Thoracic aorta (tissue), 2 donors: ENCODE measurements at places on chromosomes 7 and 10. TPM values are rescaled to one million over a fixed set of nuclear protein-coding genes. Genes with fewer than 3 reads are reported as not detected.

Gene BTRC
- 8.4 TPM for total RNA-seq

Gene NFE2L3
- total RNA-seq, result 2.8 TPM

- DNase-seq, result no peak
Observed at GRCh38 chr10:98272245-98272644, 4.3 kb upstream of the LOXL4 start.

DNA sequence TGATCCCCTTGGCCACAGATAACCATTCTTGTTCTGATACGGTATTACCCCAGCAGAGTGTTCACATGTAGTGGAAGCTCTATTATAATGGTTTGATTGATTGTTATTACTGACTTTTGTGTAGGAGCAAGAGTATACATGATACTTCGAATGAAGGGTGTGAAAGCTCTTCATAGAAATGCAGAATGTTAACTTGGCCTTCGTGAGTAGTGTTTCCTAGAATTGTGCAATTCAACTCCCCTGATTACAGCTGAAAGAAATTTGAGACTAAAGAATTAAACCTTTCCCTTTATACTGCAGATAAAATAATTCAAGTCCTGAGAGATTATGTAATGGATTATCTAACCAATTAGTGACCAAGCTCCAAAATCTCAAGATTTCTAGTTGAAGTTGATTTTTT lies 38.2 kb downstream of the MKLN1 start:
- DNase-seq, result no peak
